ENCODE measurements at places on chromosomes 5 and 9.

- DNase-seq: no peak
Observed at GRCh38 chr5:66671305-66671704, 75.1 kb downstream of the MAST4 start.

- no peak for DNase-seq
Observed at GRCh38 chr9:75001719-75002421, 26.2 kb downstream of the CARNMT1 start.

GRCh38 chr9:19087106-19088000 lies 15.4 kb downstream of the HAUS6 start:
- no peak for DNase-seq

DNA sequence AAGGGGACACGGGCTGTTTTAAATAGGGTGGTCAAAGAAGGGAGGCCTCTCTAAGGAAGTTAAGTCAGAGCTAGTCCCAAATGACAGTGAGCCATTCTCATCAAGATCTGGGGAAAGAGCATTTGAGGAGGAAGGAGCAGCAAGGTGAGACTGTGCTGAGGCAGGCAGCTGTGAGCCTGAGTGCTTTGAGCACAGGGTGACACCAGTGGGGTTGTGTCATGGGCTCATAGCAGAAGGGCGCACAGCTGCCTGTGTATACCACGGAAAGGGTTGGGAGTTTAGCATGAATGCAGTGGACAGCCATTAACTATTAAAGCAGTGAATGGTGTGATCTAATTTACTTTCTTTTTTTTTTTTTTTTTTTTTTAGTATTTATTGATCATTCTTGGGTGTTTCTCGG lies 19.2 kb downstream of the DMRT1 start:
- DNase-seq: no peak

DNA sequence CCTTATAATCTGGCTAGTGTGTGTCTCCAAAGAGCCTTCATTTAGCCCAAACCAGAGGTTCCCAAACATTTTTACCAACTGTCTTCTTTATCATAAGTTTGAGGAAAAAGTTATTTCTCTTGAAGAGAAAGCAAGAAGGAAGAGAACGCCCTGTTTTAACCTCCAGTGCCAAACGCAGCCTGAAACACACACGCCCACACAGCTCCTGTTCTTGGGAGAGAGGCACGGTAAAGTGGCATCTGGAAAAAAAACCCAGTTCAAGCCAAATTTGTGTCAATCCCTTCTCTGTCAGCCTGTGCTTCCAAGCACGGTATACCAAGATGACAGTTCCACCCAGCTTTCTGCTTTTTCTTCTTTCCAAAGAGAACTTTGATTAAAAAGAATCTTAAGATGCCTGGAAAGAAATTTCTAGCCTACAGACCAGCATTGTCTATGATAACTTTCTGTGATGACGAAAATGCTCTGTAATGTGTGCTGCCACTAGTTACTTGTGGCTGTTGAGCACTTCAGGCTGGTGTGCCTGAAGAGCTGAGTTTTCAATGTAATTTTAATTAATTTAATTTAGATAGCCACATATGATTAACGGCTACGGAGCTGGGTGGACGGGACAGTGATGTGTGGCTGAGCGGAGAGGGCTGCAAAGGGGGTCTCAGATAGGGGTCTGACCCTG lies 62.3 kb downstream of the ACER2 start:
- no peak for DNase-seq

- DNase-seq: no peak
Observed at GRCh38 chr5:134103397-134103796, 11.1 kb upstream of the TCF7 start.

GRCh38 chr5:176768174-176768970 lies 42.0 kb upstream of the UNC5A start:
- DNase-seq: peak; percentile 9

DNA sequence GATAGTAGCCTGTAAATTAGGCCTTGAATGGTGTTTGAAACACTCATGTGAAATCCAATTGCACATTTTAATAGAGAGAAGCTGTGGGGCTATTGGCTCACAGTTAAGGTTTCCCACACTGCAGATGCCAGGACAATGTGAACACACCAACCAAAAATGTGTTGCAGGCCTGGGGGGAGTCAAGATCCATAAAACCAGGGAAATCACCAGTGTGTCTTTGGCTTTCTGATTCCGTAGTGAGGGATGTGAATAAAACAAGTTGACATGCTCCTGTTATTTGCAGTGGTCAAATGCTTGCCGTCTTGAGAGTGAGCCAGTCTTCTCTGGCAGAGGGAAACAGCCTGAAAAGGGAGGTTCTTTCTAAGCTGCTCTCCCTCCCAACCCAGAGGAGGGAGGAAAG lies 79.0 kb downstream of the ZNF462 start:
- DNase-seq: no peak

DNA sequence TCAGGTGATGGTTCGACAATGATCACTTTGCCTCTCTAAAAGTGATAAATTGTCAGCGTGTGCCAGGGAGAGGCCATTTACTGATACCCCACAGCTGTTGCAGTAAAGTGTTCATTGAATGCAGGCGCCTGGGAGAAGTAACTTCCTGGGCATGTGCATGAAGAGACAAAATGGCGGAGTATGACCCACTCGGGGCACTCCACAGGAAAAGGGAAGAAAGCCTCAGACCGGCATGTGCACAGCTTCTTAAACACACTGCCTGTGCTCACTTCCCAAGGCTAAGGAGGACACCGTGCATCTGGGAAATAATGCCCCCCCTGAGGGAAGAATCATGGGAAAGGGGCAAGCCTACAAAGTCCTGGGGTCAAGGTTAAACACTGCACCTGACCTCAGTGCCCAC lies 329.5 kb downstream of the ICE1 start:
- DNase-seq: no peak

- no peak for DNase-seq
Observed at GRCh38 chr5:75355236-75355635, 18.2 kb downstream of the HMGCR start.

Data from stimulated activated CD8-positive, alpha-beta memory T cell treated with anti-CD3 and anti-CD28 coated beads, Interleukin-4, amount 100 ng/mL, for 48 hours (primary cell).